ENCODE measurements at places on chromosomes 1 and 21.

DNA sequence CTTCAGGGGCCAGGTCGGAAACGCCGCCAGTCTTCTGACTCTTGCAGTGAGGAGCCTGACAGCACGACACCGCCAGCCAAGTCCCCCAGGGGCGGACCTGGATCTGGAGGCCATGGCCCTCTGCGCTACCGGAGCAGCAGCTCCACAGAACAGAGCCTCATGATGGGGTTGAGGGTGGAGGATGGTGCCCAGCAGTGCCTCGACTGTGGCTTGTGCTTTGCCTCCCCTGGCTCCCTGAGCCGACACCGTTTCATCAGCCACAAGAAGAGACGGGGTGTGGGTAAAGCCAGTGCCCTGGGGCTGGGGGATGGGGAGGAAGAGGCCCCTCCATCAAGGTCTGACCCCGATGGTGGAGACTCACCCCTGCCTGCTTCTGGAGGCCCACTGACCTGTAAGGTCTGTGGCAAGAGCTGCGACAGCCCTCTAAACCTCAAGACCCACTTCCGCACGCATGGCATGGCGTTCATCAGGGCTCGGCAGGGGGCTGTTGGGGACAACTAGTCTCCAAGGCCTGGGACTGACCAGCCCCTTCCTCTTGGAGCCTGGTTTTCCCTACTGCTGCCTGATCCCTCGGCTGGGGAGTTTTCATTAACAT, 8.7 kb downstream of the ZNF687 start:
- no peak for ATAC-seq

DNA sequence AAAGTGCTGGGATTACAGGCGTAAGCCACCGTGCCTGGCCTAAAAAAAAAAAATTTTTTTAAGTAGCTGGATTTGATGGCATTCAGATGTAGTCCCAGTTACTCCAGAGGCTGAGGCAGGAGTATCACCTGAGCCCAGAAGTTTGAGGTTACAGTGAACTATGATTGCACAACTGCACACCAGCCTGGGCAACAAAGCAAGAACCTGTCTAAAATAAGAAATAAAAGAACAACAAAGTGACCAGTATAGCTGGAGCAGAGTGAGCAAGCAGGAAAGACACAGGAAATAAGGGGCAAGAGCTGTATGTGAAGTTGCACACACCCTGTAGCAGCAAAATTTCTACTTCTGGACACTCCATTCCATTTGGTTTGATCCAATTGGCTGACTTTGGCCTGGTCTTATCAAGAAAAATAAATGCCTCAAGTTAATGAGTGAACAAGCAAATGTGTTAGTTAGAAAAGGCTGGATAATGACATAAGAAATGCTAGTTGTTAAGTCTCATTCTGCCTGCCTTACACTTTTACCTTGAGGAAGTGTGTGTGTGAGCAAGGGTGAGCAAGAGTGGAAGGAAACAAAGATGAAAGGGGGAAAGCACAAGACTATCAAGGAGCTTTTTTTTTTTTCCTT, 7.9 kb downstream of the ATP5IF1 start:
- ATAC-seq = no peak

DNA sequence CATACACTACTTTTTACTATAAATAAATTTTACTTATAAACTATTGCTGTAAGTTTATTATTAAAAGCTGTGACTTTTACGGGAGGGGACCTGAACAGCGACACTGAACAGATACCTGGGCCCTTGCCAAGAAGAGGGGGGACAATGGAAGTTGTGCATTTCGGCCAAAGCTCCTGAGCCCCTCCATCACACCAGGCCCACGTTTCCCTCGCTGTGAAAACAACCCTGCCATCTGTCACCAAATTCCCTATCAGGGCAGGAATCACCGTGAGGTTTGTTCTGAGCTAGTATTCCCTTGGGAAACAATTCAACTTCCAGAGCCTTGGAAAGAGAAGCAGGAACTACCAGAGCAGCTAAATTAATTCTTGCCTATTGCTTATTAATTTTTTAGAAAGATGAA, 37.0 kb downstream of the VTCN1 start:
- ATAC-seq = no peak

GRCh38 chr1:42317308-42317707, 17.7 kb downstream of the FOXJ3 start:
- no peak for ATAC-seq

DNA sequence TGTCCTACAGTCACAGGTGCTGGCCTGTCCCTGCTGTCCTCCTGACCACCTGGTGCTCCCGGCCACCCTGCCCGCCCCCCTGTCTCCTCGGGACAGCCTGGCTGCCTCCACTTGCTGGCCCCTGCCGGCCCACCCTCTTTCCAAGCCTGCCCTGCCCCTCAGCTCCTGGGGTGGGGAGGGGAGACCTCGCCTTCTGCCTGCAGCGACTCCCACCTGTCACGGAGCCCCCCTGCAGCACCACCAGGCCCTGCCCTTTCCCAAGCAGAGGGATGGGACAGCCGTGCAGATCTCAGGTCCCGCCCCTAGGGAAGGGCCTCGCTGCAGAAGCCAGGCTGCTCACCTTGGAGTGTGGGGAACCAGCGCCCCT, 7.5 kb downstream of the LRRC3 start:
- ATAC-seq = no peak

Measured in gastroesophageal sphincter (tissue), 4 donors.